ENCODE measurements at places on chromosomes 5 and 9.

DNA sequence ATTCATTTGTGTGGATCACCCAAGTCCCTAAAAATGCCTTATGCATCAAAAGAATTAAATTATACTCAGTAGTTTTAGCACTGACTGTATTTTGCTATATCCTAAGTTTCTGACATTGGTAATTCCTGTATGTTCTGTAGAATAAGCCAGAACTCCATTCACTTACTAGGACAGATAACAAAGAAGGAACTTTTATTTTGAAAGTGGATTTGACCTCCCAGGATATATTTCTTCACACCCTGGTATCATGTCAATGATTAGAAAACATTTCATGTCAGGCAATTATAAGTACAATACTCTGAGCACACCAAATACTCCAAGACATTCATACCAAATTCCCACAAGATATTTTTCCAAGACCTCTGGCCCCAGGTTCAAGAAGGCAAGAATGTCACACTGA lies 28.7 kb upstream of the MYOT start:
- DNase-seq: no peak

- no peak for DNase-seq
These were observed 88.6 kb downstream of the ZFAND5 start for GRCh38 chr9:72276429-72276828.

- DNase-seq: no peak
These were observed 3.1 kb downstream of the FAM163B start for GRCh38 chr9:133605856-133606707.

DNA sequence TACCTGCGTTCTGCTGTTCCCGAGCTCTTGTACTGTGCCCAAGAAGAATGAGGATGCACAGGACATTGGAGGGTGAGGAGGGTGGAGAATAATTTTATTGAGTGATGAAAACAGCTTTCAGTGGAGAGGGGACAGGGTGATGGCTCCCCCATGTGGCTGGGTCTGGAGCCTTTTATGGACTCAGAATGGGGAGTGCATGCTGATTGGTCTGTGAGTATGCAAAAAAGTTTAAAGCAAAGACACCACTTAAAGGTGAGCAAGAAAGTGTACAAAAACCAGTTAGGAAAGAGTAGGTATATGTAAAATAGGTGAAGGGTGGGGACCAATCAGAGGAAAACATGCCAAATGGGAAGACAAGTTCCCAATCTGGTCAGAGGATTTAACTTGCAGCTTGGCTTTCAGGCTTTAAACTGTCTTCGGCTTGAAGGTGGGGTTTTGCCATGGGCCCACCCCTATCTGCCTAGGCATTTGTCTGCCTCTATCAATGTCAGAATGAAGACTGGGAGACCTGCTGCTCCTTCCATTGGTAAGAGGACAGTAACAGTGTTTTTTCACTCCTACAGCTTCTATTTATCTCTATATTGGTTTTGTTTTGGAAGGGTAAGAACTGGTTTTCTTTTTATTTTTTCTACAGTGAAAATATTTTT lies 118.0 kb upstream of the RAI14 start:
- DNase-seq: no peak

DNA sequence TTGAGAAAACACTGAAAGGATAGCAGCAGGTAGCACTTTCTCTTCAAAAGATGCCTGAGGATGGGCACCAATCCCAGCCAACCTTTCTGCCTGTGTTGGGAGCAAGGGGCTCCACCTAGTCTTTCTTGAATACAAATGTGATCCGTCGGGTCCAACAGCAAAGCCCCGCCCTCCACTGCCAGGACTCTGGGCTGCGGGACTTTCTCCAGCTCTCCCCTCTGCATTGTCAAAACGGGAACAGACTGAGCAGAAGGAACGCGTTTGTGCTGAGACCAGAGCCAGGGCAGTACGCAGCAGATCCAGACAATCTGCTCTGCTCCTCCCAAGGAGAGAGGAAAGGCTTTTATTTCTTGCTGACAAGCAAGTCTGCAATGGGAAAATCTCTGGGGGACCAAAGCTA lies 139.7 kb downstream of the SEC61B start:
- no peak for DNase-seq

DNA sequence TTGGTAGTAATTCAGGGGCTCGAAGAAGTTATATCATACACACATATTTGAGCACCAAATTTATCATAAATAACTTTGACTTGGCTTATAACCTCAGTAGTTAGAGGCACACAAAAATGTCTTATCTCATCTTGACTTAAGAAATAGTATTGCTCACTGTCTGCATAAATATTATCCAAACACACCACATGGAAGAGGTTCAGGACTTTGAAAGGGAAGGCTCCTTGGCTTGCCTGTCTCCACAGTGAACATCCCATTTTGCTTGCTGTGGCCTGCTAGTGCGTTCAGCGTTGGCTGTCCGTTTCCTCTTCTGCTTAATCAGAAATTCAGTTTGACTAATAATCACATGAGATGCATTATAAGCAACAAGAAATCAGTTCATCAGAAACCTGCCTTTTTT lies 13.9 kb downstream of the GRXCR2 start:
- no peak for DNase-seq

DNA sequence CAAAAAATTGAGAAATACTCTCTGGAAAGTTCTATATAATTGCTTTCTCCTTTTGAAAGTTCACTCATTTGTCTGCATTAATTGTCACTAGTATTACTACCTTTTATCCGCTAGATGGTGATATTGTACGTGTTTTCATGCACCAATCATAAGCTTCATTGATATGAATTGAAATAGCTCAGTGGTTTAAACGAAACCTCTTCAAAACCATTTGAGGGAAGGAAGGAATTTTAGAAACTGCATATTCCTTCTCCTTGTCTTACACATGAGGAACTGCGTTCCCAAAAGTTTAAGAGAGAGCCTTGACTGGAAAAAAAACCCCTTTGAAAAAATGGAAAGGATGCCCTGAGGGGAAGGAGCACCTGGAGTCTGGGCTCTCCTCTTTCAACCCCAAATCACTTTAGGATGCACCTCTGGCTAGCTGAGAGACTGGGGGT lies 98.6 kb downstream of the YTHDC2 start:
- peak; percentile 63 for DNase-seq

DNA sequence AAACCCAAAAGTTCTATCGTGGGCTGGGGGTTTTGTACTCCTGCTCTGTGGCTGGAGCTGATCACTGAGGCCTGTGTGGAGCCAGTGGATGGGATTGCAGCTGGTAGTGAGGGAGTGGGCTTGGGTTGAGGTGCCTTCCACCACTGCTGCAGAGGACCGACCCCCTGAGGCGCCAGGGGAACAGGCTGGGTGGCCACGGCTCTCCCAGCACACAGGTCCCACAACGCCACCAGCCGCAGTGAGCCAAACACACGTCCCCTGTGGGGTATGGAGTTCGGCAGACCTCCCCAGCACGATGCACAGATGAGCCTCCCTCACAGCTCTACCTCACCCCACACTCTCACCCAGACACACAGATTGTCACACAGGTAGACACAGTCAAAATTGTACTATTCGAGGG lies 109.1 kb downstream of the DAB2IP start:
- DNase-seq: no peak

- no peak for DNase-seq
These were observed 108.5 kb downstream of the C9orf152 start for GRCh38 chr9:110099236-110100095.

- no peak for DNase-seq
These were observed 624.1 kb downstream of the ANXA1 start for GRCh38 chr9:73775757-73776156.

GRCh38 chr5:2465383-2465782 lies 286.1 kb downstream of the IRX2 start:
- peak; percentile 13 for DNase-seq

DNA sequence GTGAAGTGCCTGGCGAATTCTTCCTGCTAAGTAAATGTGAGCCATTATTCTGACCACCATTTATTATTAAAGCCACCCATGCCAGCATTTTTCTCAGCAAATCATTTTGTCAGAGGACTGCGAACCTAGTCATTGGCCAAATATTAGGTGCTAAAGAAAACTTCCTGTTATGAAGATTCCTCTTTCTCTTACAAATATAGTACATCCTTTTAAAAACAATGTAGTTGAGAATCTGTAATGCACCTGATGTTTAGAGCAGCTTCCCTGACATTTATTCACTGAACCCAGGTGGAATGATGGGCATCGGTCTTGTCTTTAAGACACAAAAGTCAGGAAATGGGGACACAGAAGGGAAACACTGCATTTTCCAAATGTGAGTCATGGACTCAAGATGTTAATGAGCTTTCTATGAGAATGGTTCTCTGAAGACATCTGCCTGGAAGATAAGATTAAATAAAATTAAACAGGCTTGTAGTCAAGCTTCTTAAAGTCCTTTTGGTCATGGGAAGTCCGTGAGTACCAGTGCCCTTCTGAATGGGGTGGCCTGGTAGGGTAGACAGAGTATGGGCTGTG lies 290.6 kb downstream of the FBXL7 start:
- no peak for DNase-seq

DNA sequence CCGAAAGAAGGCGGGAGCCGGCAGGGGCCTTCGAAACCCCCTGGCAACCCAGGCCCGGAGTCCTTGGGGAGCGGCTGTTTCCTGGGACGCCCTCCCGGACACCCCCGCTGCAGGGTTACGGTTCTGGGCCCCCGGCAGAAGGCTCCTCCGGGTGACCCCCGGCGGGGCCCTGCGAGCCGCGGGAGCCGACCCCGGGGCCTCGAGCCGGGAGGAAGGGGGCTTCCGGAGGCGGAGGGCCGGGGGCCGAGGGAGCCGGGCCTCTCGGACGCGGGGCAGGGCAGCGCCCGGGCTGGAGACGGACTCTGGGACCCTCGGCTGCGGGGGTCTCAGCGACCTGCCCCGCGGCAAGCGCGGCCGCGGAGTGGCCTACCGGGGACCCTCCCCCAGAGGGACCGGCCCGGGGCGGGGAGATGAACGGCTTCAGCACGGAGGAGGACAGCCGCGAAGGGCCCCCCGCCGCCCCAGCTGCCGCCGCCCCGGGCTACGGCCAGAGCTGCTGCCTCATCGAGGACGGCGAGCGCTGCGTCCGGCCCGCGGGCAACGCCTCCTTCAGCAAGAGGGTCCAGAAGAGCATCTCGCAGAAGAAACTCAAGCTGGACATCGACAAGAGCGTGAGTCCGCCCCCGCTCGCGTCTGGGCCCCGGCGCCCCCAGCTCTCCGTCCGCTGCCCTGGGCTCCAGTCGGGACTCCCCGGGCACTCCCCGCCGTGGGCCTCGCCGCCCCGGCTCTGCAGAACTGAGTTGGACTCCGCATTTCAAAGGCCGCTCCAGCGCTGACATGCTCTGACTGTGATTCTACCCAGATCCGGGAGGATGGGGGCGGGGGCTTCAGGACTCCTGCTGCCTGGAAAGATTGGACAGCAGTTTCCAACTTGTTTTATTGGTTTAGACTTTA lies 645 bp downstream of the SAP30L start:
- peak; percentile 39 for DNase-seq

- no peak for DNase-seq
These were observed 50.9 kb upstream of the ZNF354B start for GRCh38 chr5:178808886-178809285.

- no peak for DNase-seq
These were observed 128.8 kb downstream of the FER start for GRCh38 chr5:108876451-108876850.
